ENCODE measurements at places on chromosomes 7 and 10.

DNA sequence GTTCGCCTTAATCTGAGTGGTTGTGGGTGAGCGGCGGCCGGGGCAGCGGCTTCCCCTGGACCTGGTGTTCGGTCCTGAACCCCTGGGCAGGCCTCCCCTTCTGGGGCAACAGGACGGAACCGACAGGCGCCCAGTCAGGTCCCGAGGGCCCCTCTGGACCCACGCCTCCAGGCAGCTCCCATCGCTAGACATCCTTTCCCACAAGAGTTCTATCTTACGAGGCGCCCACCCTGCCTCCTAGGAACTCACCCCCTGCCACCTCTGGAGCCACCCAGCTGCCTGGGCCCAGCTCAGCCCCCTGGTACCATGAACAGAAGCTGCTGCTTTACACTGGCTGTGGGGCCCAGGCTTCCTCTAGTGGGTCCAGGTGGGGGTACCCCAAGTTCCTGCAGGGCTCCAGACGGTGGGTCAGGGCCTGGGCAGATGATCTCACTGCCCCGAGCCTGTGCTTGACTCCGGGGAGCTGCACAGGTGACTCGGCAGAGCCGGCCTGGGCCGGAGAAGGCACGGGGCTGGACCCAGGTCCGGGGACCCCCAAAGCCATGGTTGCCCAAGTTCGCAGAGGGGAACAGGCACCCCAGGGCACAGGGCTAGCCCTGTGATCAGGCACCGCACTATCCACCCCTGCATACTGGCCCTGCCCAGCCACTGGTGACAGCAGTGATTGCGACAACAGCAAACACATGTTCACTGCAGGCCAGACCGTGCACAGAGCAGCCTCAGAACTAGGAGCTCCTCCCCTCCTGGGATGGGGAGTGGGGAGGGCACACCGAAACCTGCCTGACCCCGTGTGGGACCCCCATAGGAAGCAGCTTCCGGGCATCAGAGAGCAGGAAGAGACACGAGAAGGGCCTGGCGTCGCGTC, 180.3 kb downstream of the ELFN1 start:
- DNase-seq, result no peak

DNA sequence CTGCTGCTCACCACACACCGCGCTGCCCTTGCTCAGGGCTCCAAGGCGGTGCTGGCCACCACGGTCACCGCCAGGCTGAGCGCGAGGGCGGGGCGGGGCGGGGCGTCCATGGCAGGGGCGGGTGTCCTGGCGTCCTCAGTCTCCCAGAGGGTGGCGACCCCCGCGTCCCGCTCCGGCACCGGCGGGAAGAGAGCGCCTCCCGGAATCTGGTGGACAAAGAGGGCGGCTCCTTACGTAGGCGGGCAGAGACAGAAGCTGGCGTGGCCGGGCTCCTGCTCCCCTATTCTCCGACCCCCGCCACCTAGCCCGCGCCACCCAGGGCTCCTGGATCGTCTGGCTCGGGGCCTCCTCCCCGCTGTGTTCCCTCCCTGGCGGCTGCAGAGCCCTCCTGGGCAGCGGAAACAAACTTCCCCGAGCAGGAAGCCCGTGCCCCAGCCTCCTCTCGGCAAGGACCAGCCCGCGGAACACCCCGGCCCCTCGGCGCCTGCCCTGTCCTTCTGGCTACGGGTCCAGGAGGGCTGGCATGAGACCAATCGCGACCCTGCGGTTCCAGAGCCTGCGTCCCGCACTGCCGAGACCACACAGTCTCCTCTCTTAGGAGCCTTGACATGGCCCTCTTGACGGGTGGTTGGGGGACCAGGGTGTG, 133.8 kb upstream of the ZNF92 start:
- DNase-seq, result no peak

DNA sequence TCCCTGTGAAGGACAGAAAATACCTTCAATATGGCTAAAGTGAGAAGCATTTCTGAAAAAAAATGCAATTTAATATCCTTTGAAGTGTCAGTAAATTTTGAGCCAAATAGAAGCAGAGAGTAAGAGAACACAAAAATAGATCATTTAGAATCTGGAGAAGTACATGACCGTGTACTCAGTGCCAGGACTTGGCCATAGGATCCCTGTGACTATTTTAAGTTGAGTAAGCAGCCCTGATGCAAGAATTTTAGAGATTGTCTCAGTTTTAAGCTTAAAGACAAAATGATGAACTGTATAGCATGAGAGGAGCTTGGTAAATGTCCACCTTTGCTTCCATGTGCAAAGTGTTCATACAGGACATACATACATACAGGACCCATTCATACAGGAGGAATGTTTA, 2.5 kb downstream of the PTER start:
- no peak for DNase-seq

DNA sequence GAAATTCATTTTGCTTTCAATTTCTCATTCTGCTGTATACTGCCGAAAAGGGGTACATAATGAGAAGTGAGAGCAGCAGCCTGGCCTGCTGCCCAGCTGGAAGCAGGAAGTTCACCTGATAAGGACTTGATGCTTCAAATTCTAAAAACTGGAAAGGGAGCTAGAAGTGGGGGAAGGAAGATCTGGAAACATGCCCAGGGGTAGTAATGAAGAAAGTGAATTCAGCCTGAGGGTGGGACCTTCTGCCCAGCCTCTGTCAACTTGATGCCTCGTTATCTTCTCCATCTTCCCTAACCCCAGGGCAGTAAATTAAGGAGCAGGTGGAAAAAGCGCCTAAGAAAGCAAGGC, 69.4 kb downstream of the ARMH3 start:
- no peak for DNase-seq

All from stimulated activated CD8-positive, alpha-beta memory T cell treated with anti-CD3 and anti-CD28 coated beads, Interleukin-4, amount 100 ng/mL, for 1 hour (primary cell).